ENCODE measurements at places on chromosomes 11 and 22.

GRCh38 chr11:128302425-128303186 is 284.8 kb downstream of the ETS1 start:
- peak; percentile 73 for DNase-seq

DNA sequence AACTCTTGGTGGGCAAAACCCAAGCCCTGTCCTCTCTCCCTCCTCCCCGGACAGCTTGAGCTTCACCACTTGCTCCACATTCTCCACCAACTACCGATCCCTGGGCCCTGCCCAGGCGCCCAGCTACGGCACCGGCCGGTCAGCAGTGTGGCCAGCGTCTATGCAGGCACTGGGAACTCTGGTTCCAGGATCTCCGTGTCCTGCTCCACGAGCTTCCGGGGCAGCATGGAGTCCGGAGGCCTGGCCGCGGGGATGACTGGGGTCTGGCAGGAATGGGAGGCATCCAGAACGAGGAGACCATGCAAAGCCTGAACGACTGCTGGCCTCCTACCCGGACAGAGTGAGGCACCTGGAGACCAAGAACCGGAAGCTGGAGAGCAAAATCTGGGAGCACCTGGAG is 68.9 kb upstream of the RTL6 start:
- no peak for DNase-seq

DNA sequence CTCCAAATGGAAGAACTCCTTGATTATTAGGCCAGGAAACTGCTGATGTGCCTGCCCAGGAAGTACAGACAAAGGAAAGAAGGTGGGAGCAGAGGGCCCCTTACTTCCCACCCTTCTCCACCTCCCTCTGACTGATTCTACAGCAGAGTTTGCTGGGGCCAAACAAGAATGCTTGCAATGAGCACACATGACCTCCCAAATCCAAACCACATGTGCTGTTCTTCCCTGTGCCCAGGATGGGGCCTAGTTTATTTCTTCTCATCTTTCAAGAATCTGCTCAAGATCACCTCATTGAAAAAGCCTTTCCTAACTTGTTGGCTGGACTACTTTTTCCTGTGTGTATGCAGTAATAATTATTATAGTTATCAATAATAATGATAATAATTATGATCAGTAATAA is 286.1 kb downstream of the RAB38 start:
- DNase-seq = no peak

- no peak for DNase-seq
Observed at GRCh38 chr11:11436715-11437313, 83.8 kb upstream of the CSNK2A3 start.

Measured in stimulated activated naive CD4-positive, alpha-beta T cell (primary cell).